Activated T-cell treated with anti-CD3 and anti-CD28 coated beads for 48 hours (primary cell): ENCODE measurements at places on chromosomes 13 and 19.

- peak; percentile 65 for DNase-seq
These were observed at the start of gene PVR for GRCh38 chr19:44643605-44644401. Gene PVR, plus strand, starts transcription at chr19:44643910. Its CDS starts 187 bp downstream, at chr19:44644097.

- no peak for DNase-seq
These were observed at the start of gene PLEKHA4 for GRCh38 chr19:48868114-48868886. Gene PLEKHA4, minus strand, starts transcription at chr19:48868617. Its CDS starts 997 bp downstream, at chr19:48867620.

- no peak for DNase-seq
These were observed 3.1 kb downstream of the ZNF784 start for GRCh38 chr19:55621205-55621672.

GRCh38 chr13:23695196-23695595 lies 125.0 kb downstream of the TNFRSF19 start:
- DNase-seq: no peak

GRCh38 chr13:74597526-74597925 lies 463.3 kb upstream of the KLF12 start:
- no peak for DNase-seq

DNA sequence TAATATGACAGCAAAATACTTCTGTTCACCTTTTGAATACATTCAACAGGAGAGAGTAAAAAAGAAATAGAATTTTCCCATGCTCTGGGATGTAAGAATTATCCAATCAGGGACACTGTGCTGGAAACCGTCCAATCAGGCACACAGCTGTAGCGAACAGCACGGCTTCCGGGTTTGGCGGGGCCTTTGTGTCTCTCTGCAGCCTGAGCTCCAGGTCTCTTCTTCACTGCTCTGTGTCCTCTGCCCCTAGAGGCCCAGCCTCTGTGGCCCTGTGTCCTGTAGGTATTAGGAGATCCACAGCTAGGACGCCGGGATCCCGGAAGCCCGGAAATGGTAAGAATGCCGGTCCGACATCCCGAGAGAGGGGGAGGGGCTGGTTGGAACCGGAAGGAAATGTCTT lies 92.7 kb downstream of the ZNF737 start:
- DNase-seq: no peak

DNA sequence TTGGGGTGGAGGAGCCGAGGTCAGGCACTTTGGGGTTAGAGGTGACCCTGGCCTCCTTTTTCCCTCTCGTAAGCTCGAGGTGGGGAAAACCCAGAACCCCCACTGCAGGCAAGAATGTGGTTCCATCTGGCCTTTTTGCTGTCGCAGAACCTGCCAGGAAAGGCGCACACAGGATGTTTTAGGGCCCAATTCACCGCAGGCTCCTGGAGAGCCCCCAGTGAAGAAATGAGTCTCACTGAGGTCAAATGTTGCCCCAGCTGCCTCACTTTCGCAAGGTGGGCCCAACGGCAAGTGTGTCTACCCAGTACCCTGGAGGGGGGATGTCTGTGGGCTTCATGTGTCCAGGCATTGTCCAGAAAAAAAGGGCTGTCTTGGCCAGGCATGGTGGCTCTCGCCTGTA lies 61.8 kb downstream of the PEX11G start:
- peak; percentile 35 for DNase-seq

DNA sequence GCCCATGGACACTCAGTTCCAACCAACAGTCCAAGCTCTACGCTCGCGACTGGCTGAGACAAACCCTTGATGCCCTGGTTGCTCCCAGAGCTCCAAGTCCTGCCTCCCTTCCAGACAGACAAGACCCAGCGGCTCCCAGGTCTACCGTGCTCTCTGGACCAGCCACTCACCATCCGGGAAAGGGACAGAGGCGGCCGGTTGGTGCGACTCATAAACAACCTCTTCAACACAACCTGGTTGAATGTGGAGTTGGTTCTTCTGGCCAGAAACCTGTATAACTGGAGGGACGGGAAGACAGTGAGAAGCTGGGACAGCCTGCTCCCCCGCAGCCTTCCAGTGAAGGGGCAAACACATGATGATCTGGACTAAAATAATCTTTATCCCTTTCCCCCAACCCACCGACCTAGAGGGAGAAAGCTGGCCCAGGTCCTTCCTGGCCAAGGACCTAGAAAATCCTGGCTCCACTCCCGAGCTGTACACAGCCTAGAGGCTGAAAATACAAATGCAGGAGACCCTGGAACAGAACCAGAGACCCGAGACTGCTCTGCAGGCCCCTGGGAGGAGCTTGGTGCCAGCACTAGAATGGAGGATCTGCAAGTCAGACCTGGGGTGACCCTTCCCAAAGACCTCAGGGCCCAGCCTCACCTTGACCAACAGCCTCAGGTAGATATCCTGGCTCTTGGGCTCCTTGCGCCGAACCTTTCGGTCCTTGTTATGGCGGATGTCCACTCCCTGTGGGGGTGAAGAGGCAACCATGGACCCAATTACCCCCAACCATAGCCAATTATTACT lies 1.6 kb downstream of the RPL18 start:
- no peak for DNase-seq
